ENCODE measurements at places on chromosomes 7 and 10.

GRCh38 chr7:98685541-98685940 is 68.5 kb downstream of the NPTX2 start:
- no peak for DNase-seq

DNA sequence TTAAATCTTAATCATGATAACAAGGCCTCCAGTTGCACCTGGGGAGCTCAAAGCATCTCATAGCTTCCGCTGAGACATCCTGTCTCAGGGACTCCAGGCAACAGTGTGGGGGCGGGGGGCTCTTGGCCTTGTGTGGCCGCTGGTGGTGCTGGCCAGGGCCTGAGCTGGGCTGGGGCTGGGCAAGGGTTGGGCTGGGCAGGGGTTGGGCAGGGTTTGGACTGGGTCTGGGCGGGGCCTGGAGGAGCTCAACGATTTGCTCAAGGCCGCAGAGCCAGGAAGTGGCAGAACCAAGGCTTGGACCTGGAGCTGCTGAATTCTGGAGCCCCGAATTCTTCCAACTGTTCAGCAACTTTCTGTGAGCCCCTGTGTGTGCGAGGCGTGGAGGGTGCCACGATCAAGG is 37.9 kb upstream of the PSMG3 start:
- no peak for DNase-seq

GRCh38 chr7:132118641-132119040 is 457.6 kb downstream of the PLXNA4 start:
- no peak for DNase-seq

DNA sequence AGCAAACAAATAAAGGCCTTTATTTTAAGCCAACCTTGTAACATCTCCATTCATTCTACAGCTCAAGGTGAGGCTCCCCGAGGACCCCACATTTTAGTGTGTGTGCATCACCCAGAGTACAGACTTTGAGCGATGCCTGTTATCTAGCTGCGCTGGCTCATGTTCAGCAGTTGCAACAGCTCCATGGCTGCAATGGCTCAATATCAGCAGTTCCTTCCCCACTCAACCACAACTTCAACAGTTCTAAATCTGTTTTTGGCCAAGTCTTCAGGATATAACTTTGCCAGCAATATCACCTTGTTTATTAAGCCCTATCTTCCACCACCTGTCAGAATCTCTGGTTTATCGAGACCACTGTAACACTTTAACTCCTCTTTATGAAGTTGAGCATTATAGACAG is 95.8 kb downstream of the WNT2 start:
- DNase-seq: no peak

DNA sequence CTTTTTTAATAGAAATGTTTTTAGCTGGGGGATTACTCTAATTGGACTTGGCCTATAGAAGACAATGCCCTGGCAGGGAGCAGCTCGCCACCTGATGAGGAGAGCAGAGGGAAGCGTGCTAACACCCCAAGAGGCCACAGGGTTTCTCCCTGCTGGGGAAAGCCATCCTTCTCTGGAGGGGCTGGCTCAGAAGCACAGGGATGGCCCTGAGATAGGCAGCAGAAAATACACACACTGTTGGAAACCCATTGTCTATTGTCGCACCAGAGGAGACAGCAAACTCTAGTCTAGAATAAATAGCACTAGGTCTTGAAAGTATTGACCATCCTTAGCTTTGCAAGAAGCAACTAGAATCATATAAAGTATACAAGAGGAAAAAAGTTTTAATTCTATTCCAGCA is 5.4 kb downstream of the COBL start:
- DNase-seq: no peak

GRCh38 chr10:60564475-60564874 is 174.8 kb upstream of the ANK3 start:
- no peak for DNase-seq

DNA sequence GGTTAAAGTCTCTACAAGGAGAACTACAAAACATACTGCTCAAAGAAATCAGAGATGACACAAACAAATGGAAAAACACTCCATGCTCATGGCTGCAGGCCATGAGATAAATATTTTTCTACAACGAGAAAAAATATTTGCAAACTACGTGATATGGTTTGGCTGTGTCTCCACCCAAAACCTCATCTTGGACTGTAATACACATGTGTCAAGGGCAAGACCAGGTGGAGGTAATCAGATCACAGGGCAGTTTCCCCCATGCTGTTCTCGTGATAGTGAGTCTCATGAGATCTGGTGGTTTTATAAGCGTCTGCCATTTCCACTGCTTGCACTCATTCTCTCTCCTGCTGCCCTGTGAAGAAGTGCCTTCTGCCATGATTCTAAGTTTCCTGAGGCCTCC is 57.8 kb downstream of the COA1 start:
- DNase-seq: no peak

- no peak for DNase-seq
Measured at GRCh38 chr10:125010362-125010761, 68.4 kb downstream of the ZRANB1 start.

DNA sequence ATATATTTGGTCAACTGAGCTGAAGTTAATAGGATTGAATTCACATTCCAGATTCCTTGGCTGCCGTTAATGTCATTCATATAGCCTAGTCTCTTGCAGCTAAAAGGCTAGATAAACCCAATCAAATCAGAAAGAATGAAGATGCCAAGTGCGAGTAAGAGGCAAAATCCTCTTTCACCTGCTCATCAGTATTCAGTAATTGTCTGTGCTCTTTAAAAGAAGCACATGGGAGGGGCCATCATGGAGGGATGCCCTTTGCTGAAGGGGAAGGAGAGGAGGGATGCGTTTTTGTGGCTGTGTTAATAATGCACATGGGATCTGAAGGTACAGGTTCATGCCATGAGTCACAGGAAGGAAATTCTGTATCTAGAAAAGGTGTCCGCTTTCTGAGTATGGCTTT is 232.2 kb downstream of the TMEM178B start:
- DNase-seq: no peak

DNA sequence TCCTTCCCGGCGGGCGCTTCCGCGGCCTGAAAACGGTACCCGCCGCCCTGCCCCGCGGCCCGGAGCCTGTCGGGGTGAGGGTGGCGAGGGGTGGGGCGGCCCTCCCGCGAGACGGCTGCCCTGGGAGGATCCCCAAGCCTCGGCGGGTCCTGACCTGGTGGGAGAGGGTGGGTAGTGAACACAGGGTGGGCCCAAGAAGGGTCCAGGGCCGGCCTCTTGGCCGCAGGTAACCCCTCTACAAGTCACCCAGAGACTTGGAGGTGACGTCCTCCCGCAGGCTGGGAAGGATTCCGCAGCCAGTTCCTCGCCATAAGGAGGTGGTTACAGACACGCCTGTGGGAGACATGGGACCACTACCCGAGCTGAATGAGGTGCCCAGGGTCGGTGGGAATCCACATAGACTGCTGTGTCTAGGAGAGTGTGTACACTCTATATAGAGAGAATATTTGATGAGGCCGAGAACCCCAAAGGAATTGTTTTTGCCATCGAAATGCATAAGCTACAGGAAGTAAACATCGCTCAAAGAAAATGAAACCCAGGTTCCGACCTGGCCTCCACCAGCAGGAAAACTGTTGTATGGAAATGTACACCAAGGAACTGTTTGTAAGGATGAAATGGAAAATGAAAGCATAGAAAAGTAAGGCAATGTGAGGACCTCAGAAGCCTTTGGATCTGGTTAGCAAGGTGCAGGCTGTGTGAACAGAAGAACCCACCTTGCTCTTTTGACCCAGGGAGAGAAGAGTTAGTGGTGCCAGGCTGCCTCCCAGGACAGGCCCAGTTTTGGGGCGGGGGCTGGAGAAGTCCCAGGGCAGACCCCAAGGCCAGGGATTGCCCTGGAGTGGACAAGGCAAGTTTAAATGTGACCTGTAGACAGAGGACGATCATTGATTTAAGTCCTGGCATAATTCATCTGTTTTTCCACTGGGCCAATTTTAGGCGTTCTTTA is 659 bp downstream of the OPTN start:
- DNase-seq: no peak

GRCh38 chr10:70774810-70775678 is 10.1 kb downstream of the TBATA start:
- no peak for DNase-seq

GRCh38 chr10:87916515-87916914 is 53.1 kb downstream of the PTEN start:
- DNase-seq: no peak

DNA sequence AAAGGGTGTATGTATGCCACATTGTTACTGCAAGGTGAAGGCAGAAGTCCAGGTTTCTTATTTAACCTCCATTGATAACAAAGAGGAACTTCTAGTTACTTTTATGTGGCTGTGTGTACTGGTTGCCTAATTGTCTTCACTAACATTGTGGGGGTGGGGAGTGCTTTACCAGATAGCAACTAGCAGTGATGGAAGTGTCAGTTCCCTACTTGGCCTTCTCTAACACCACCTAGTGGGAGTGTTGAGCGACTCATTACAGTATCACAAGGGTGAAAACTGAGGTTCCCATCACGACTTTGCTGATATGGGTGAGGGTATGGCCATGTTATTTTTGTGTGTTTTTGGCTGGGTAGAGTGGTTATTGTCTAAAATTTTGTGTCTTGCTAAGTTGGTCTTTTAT is 274.4 kb downstream of the THSD7A start:
- no peak for DNase-seq

DNA sequence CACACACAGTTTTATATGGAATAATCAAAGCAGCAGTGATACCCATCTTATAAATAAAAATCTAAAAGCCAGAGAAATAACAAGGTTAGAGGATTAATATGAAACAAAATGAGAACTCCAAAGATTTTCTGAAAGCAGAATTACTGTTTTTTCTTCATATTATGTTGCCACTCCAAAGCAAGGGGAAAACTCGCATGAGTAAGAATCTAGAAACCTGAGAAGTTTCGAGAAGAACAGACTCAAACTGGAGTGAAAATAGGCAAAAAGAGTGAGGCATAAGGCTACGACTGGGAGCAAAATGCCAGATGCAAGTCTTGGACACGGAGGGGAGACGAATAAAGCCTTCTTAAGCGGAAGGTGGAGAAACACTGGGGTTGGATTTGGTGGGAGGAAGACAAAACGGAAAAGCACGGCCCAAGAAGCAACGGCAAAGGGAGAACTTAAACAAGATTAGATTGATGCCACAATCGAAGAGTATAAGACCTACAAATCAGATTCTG is 923 bp downstream of the TNPO3 start:
- DNase-seq: no peak
